Brain (organoid and tissue), 16 donors: ENCODE measurements at places on chromosomes 12 and 14.

GRCh38 chr14:22781301-22781991 is 15.0 kb downstream of the OXA1L start:
- DNase-seq: no peak

DNA sequence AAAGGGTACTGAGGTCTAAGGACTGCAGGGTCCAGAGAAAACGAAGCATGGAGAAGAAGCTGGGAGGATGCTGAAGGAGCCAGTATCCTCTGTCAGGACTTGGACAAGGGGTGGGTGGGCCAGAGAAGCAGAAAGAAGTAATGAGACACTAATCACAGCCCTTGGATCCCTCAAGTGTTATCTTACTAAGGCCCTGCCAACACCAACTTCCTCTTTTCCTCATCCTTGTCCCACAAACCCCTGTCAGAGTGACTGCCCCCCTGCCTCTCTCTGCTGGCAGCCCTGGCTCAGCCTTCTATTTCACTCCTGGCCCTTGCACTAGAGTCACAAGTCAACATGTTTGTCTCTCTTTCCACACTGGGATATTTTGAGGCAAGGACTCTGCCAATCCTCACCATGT is 3.8 kb upstream of the ASIC1 start:
- DNase-seq: no peak

- DNase-seq: no peak
Observed at GRCh38 chr12:105253866-105254513, 18.0 kb upstream of the APPL2 start.

GRCh38 chr14:74905595-74906142 is 17.4 kb downstream of the RPS6KL1 start:
- DNase-seq: peak; percentile 50

DNA sequence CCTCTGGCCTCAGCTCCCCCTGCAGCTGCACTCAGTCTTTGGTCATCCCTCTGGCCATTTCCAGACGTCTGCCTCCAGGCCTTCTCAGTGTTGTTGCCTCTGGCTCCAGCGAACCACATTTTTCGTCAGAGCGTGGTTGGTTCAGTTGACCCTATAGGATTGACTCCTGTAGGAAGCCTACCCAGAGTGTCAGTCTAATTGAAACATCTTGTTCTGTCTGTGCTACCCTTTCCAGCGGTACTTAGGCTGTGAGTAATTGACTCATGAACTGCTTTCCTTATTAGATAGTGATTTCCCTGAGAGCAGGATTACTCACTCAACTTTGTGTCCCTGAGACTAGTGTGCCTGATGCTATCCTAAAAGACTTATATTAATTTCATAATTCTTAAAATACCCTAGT is 373.2 kb downstream of the ATP23 start:
- DNase-seq: no peak

GRCh38 chr14:70032447-70032846 is 153.2 kb downstream of the SMOC1 start:
- no peak for DNase-seq

GRCh38 chr12:57623811-57624390 is 9.1 kb downstream of the B4GALNT1 start:
- DNase-seq: no peak

- peak; percentile 1 for DNase-seq
Observed at GRCh38 chr12:54723379-54724256, 75.5 kb upstream of the DCD start.

DNA sequence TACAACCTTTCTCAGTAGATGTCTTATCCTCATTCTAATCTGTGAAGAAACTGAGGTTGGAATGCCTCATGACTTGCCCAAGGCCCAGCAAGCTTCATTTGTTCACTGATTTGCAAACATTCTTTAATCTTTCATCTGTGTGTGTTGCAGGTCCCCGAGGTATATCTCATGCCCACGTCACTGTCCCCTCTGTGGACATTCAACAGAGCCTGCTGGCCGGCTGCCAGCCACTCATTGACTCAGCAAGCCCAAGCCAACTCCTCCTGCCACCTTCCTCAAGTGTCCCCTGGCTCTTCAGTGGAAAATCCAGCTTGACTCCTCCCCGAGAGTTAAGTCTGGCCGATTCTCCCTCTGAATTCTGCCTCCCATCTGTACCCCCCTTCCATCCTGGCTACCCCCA is 1.9 kb upstream of the DCAF4 start:
- DNase-seq: no peak

DNA sequence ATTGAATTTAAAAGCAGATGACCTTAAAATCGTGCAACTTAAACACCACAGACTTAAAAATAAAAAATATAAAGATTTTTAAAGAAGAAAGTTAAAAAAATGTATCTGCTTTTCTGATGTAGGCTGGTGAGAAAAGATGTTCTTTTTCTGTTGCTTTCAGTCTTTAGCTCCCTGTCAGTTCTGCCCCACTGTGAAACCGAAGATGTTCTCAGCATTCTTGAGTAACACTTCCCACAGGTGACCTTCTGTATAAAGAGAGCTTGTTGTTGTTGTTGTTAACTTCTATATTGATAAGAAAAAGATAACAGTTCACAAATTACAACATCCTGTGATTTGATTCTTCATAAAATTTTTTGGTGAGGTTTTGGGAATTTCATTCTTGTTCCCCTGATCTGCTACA is 377.9 kb upstream of the RGS6 start:
- DNase-seq: no peak

- DNase-seq: no peak
Observed at GRCh38 chr14:21399311-21399870, 15.6 kb upstream of the SUPT16H start.

- DNase-seq: peak; percentile 50
Observed at GRCh38 chr14:32809255-32809654, 129.4 kb upstream of the NPAS3 start.
